ENCODE measurements at places on chromosomes 7 and 10.

DNA sequence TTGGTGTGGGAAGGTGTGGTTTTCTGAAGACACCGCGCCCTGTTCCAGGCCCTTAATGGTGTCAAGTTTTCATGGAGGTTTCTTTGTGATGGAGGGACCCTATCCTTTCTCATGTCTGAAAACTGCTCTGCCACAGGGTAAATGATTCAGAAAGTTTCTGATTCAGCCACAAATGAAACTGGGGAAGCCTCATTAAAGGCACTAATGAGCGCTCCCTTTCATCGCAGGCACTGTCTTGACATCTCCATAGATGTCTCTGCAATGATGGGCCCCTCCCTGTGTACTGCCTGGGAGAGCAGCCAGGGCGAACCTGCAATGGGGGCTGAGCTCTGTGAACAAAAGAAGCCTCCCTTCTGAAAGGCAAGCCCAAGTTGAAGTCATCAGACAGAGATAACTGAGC, 355.3 kb downstream of the PRPF18 start:
- no peak for DNase-seq

- no peak for DNase-seq
Measured at GRCh38 chr7:98351136-98351535, 49.8 kb downstream of the BAIAP2L1 start.

- no peak for DNase-seq
Measured at GRCh38 chr7:132059141-132059540, 502.7 kb upstream of the PODXL start.

DNA sequence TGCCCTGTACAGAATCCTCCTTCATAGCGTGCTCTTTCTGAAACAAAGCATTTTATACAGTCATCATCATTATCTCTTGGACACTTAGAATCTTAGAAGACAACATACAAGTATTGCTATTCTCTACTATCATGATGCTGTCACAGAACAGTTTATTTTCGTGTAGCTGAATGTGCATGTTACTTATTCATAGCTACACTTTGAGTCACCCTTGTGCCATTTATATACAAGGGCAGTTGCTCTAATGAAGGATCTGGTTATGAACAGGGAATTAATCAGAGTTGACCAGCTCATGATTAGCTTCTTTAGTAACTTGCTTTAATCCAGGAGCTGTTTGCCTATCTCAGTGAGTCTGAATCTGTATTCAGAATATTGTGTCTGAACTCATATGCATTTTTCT, 11.2 kb downstream of the CASP2 start:
- DNase-seq: no peak

- no peak for DNase-seq
Measured at GRCh38 chr7:39898867-39899266, 51.2 kb upstream of the CDK13 start.
